T-helper 1 cell (primary cell): ENCODE measurements at places on chromosomes 2 and 18.

- DNase-seq, result no peak
Measured at GRCh38 chr18:44758861-44759631, 78.4 kb downstream of the SETBP1 start.

- no peak for DNase-seq
Measured at GRCh38 chr2:234406085-234406484, 90.8 kb downstream of the ARL4C start.

GRCh38 chr2:7795778-7796563, 878.8 kb downstream of the RNF144A start:
- no peak for DNase-seq

DNA sequence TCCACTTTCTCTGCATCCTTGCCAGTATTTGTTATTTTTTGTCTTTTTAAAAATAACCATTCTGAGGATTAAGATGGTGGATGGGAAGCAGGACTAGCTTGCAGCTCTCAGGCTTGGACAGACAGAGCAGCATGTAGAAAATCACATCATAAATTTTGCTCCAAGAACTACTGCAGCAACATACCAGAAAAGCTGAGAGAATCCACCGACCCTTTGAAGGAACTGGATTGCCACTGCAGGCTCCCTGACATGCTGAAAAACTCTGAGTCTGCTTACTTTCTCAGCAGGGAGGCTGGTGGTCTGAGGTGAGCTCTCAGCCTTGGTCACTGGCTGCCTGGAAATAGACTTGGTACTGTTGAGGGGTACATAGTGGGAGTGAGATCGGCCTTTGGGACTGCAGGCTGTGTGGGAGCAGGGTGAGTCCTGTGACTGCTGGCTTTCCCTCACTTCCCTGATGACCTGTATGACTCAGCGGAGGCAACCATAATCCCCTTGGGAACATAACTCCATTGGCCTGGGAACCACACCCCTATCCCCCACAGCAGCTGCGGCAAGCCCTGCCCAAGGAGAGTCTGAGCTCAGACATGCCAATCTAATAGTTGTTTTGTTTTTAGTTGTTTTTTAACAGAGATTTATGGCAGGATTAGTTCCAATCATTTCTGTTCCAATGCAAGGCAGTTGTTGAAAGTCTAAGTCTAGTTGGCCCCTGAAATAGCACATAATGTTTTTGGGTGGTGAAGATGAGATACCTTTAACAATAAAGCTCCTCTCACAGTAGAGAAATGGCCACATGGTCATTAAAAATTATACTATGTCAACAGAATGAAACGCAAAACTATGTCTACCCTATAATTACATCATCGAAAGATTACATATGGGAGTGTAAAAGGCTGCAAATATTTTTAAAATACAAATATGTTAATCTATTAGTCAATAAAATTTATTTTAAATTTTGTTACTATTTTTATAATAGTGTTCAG, 414.2 kb upstream of the CHAC2 start:
- no peak for DNase-seq

GRCh38 chr18:7105943-7106342, 11.7 kb downstream of the LAMA1 start:
- DNase-seq, result no peak

DNA sequence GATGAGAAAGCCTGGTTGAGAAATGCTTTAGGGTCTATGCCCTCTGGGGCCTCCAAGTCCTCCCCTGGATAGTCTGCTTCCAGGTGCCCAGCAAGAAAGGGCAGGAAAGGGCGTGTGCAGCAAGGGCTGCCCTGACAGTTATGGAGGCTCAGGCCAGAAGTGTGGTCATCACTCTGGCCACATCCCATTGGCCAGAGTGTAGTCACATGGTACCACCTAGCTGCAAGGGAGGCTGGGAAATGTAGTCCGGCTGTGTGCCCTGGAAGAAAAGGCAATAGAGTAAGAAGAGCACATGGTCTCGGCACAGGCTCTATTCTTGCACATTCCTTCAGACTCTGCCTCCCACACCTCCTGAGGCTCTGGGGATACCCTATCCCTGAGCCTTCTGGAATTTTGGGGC, 35.7 kb downstream of the ODC1 start:
- DNase-seq, result peak; percentile 45

DNA sequence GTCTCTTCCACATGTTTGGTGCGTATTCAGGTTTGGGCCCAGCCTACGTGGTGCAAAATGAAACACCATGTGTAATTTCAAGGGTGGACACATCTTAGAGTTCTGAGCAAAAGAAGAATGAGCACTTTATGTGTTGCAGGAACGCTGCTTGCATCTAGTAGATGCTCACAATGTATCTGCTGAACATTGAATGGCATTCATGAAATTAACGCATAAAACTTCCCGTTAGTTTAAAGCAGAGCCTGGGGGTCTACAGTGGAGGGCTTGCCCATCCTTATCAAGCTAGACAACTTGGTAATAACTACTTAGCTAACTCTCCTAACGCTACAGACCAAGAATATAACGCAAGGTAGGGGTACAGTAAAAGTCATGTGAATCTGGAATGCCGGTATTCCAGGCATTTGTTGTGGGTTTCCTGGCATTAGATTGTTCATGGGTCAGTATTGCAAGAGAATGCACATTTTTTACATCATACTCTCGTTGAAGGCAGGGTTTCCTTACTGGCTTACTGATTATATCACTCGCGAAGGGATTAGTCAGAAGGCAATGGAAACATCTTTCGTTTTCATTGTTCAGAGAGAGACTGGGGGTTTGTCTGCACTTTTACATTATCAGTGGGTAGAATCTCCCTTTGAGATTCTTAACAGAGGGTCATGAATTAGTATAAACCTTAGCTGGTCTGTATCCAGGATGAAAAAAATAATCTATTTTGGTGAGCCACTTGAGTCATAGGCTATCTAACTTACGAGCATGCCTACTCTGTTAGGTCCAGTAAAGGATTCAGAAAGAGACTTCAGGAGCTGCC, 229.5 kb upstream of the EPAS1 start:
- DNase-seq, result no peak

- DNase-seq, result no peak
Measured at GRCh38 chr2:101105654-101106053, 45.5 kb downstream of the TBC1D8 start.

GRCh38 chr18:59719544-59720181, 22.4 kb upstream of the CCBE1 start:
- DNase-seq, result no peak
